ENCODE measurements at places on chromosomes 2 and 18. TPM values are rescaled to one million over a fixed set of nuclear protein-coding genes. Genes with fewer than 3 reads are reported as not detected.

Gene GAL3ST2
- 0.92 TPM for polyA plus RNA-seq

Gene SCN9A
- 1.9 TPM for polyA plus RNA-seq

Gene LAMA3
- 2.0 TPM for polyA plus RNA-seq

Gene MTHFD2
- 27.4 TPM for polyA plus RNA-seq

Gene ITSN2
- 28.9 TPM for polyA plus RNA-seq

- DNase-seq, result no peak
Measured at GRCh38 chr2:176127774-176128072, 1.8 kb upstream of the HOXD8 start.

GRCh38 chr2:46858702-46859090 lies 56.9 kb downstream of the MCFD2 start:
- no peak for DNase-seq

GRCh38 chr2:1685957-1686783 lies 58.1 kb downstream of the PXDN start:
- no peak for DNase-seq

GRCh38 chr18:48777026-48777743 lies 173.6 kb downstream of the SMAD7 start:
- no peak for DNase-seq

- DNase-seq, result no peak
Measured at GRCh38 chr18:40606996-40607395, 1348.0 kb upstream of the PIK3C3 start.

DNA sequence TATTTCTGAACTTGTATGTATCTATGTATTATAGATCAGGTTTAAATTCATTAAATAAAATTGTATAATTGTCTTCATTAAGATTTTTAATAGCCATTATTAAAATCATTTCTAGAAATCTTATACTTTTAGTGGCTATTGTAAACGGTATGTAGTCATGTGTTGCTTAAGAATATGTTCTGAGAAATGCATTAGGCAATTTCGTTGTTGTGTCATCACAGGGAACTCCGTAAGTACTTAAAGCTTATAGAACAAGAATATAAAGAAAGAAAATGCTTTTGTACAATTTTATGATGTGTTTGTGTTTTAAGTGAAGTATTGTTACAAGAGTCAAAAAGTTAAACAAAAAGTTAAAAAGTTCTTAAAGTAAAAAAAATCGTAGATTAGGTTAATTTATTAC lies 765.8 kb downstream of the METTL4 start:
- DNase-seq, result no peak

DNA sequence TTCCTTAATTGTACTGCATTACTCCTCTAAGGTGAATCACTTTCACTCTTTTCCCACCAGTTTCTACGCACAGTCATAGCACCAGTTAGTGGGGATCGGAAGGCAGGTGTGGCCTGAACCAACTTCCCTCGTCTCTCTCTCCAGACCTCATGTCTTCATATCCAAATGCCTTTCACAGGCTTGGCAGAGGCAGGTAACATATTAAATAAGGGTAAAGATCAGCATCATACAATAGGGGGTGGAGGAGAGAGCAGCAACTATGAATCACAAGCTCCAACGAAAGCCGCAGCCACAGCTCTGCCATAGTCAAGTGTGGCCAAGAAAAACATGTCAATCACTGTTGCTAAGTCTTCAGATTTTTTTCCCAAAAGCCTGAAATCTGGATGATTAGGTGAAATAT lies 40.3 kb downstream of the AP1S3 start:
- no peak for DNase-seq

DNA sequence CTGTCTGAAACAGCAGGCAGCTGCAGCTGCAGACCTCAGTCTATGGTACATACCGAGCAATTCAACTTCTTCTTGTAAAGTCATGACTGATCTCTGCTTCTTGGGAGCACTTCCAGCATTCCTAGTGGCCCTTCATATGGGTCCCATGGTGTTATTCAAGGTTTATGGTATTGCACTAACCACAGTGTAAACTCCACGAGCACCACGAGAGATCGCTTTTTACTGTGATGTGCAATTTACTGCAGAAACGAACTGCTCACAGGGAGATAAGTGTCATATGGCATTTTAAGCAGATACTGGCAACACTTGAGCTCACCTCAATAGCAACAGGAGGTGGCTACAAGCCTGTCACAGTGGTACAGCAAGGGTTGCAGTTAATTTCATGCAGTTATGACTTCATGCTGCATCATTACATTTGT lies 38.6 kb upstream of the SH3BP4 start:
- no peak for DNase-seq

- no peak for DNase-seq
Measured at GRCh38 chr2:74497777-74498499, 1.5 kb downstream of the LBX2 start.

GRCh38 chr2:71531522-71532047 lies 78.2 kb downstream of the DYSF start:
- DNase-seq, result no peak

DNA sequence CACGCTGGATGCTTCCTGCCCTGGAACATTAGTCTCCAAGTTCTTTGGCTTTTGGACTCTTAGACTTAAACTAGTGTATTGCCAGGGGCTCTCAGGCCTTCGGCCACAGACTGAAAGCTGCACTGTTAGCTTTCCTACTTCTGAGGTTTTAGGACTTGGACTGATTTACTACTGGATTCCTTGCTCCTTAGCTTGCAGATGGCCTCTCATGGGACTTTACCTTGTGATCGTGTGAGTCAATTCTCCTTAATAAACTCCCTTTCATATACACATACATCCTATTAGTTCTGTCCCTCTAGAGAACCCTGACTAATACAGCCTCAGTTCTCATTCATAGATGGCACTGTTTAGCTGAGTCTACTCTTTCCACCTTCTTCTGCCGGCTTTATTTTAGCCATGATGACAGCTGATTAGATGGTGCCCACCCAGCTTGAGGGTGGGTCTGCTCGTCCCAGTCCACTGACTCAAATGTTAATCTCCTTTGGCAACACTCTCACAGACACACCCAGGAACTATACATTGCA lies 389.1 kb downstream of the NYAP2 start:
- no peak for DNase-seq

GRCh38 chr2:174901075-174901474 lies 104.1 kb downstream of the CHN1 start:
- no peak for DNase-seq

- DNase-seq, result no peak
Measured at GRCh38 chr2:10186868-10187535, 64.5 kb downstream of the RRM2 start.

DNA sequence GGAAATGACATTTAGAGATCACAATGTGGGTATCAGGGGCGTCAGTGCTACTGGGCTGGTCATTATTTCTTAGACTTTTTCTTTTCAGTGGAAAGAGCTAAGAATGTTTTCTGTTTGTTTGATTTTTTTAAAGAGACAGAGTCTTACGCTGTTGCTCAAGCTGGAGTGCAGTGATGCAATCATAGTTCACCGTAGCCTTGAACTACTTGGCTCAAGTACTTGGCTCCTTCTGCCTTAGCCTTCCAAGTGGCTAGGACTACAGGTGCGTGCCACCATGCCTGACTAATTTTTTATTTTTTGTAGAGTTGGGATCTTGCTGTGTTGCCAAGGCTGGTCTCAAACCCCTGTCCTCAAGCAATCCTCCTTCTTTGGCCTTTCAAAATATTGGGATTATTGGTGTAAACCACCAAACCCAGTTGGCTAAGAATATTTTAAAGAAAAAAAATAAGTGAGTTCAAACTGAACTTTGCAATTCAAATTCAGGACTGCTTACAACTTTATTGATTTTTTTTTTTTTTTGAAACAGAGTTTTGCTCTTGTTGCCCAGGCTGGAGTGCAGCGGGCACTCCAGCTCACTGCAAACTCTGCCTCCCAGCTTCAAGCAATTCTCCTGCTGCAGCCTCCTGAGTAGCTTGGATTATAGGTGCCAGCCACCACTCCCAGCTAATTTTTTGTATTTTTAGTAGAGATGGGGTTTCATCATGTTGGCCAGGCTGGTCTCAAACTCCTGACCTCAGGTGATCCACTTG lies 154.2 kb downstream of the MIB1 start:
- DNase-seq, result no peak

GRCh38 chr2:101368376-101368775 lies 18.9 kb downstream of the CREG2 start:
- DNase-seq, result no peak
